Mammary epithelial cell (primary cell): ENCODE measurements at places on chromosomes 12 and 14.

DNA sequence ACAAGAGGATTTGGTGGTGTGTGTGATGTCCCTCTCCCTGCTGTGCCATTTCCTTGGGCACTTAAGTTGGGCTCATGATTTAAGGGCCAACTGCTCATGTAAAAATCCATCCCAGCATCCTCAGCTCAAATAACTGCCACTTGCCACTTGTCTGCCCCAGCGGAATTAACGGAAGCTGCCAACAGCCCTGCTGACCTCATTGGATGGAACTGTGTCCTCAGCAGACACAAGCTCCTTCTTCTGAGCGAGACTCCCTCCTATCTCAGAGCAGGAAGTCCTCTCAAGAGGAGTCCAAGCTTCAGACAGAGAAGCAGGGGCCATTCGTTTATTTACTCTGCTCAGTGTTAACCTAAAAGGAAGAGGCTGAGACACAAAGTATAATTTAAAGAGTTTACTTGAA is 29.6 kb upstream of the PRMT8 start:
- no peak for DNase-seq

DNA sequence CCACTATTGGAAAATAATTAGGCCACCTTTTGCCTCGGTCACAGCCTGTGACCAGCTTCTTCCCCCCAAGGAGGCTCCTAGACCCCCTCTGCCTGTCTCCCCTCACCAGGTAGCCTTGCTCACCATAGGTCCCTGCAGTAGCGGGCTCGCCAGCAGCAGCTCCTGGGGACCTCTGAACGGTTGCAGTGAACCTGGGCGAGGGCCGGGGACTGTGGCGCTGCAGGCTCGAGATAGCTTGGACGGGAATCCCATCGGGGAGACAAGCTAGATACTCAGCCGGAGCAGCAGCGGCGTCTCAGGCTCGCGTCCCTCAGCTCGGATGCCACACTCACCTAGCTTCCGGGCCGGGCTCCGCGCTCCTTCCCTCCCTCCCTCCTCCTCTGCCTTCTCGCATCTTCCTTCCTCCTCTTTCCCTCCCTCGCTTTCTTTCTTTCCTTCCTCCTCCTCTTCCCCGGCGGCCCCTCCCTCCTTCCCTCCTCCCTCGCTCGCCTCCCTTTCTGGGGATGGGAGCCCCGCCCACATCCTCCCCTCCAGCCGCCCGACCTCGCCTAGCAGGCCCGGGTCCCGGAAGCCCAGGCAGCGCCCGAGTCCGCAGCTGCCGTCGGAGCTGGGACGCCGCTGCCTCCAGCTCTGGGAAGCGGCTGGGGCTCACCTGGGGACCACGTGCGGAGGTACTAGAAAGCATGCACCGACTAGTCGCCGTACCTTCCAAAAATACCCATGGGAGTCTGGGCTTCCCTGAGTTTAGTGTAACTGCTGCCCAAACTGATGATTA is at the start of gene BMP4:
Gene BMP4, minus strand, starts transcription at position 399 of the 775 bp plus-strand sequence. CDS start 4,603 bp downstream, outside the sequence.
- no peak for DNase-seq

DNA sequence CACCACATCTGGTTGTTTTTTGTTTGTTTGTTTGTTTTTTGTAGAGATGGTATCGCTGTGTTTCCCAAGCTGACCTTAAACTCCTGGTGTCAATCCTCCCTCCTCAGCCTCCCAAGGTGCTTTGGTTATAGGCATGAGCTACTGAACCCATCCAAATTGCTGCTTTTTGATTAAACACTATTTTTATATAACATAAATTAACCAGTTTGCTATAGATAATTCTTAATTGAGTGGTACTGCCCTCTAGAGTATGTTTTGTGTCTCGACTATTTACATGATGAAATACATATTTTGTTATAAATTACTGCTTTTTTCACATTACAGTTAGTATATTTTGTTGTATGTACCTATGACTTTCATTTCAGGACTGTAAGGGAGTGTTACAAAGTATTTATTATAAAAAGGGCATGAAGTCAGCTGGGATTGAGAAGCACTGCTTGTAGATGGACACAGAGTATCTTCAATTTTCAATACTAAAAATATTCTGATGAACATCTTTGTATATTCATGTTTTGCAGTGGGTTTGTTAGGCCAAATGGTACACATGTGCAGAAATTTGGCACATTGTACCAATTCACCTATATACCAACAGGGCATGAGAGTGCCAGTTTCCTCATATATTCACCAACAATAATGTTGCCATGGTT is 14.9 kb upstream of the SCAF11 start:
- DNase-seq = no peak

GRCh38 chr12:130375296-130376287 is 37.9 kb downstream of the PIWIL1 start:
- no peak for DNase-seq

DNA sequence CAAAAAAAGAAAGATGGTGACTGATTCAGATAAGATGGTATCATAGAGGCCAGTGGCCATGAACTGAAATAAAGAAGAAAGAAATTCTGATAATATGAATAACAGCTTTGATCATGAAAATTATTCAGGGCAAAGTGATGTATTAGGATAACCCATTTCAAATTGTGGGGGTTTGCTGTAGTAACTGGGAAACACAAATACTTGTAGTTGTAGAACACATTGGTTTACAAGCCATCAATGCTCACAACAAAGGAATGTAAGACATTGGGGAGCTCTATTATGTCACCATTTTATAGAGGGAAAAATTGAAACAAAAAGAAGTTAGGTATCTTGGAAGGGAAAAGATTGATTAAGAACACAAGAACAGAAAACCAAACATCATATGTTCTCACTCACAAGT is 140.4 kb upstream of the FRMD6 start:
- no peak for DNase-seq

- DNase-seq = peak; percentile 84
Observed at GRCh38 chr12:52524241-52524897, 4.2 kb upstream of the KRT5 start.

- DNase-seq = no peak
Observed at GRCh38 chr14:61408498-61408897, 87.1 kb downstream of the PRKCH start.

- DNase-seq = no peak
Observed at GRCh38 chr12:5511256-5511643, 79.3 kb downstream of the NTF3 start.

DNA sequence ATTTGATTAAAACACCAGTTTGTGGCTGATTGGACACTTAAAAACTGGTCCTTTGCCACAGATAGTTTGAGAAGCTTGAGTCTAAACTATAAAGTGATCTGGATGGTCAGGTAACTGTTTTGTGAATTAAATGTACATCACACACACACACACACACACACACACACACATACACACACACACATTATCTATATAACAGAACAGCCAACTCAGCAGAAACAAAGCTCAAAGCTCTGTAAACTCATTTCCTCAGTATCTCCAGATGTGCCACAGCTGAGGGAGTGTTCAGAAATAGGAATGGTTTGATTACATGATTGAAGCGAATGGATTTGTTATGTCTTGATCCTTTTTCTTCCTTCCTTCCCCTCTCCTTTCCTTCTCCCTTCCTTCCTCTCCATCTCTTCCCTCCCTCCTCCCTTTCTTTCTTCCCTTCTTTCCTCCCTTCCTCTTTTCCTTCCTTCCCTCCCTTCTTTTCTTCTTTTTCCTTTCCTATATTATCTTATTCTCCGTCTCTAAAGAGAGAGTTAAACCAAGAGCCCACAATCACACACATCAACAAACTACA is 100.3 kb downstream of the LLPH start:
- DNase-seq = no peak

- no peak for DNase-seq
Observed at GRCh38 chr12:121232977-121233627, 23.2 kb downstream of the P2RX4 start.

GRCh38 chr12:91717804-91718203 is 427.8 kb downstream of the BTG1 start:
- DNase-seq = peak; percentile 21

- no peak for DNase-seq
Observed at GRCh38 chr14:63290741-63291430, 27.8 kb downstream of the GPHB5 start.

DNA sequence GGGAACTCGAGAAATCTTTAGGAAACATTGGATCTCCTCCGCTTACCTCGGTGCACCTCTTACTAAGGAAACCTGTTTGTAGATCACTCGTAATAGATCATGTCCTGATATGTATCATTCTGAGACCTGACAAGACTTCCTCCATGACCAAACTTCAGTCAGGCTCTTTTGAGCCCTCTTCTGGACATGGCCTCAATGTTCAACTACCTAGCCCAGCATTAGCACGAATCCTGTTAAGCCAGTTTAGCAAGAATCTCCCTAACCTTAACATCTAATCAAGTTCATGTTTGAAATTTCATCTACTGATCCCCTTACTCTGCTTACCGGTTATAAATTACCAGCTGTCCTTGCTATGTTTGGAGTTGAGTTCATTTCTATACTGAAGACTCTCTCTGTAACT is 713.9 kb upstream of the USP15 start:
- peak; percentile 57 for DNase-seq

DNA sequence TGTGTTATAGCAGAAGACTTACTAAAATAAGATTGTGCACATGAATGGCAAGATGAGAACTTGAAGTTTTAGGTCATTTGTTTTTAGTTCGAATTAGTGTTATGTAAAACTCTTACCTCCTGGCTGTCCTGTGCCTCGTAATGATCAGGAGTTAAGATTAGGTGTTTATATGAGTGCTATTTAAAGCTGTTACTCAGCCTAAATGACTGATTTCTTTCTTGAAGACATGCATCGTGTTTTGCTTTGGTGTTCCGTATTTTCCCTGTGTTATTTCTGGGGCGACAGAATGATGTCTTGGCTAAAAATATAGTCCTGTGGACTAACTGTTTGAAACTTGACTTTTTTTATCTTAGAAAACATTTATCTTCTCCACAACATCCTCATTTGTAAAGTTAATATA is 22.1 kb downstream of the SCYL2 start:
- DNase-seq = no peak

- no peak for DNase-seq
Observed at GRCh38 chr12:72315858-72316257, 43.7 kb downstream of the TRHDE start.

- DNase-seq = peak; percentile 90
Observed at GRCh38 chr12:49750027-49750995, 9.0 kb downstream of the TMBIM6 start.

DNA sequence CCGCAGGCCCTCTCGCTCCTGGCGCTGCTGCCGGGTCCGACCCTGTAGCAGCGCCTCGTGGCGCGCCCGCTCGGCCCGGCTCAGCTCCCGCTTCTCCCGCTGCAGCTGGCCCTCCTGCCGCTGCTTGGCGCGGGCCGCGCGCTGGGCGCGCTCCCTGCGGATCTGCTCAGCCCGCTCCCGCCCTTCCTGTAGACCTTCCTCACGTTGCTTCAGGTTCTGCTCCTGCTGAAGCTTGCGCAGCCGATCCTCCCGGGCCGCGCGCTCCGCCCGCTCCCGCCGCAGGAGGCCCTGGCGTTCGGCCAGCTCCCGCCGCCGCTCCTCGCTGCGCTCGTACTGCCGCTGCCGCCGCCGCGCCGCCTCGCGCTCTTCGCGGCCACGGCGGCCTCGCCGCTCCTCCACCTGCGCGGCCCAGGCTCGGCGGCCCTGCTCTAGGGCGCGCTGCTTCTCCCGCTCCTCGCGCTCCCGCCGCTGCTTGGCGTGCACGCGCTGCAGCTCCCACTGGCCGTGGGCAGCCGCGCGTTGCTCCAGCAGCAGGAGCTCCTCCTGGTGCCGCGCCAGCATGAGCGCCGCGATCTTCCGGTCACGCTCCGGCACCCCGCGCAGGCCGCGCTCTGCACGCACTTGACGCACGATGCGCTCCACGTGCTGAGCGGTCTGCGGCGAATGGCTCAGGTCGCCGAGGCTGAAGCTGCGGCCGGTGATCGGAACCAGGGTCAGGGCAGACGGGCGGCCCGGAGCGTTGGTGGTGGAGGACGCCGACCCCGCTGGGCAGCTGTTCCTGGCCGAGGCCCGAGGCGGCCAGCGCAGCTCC is 2.4 kb downstream of the CCDC177 start:
- DNase-seq = no peak

DNA sequence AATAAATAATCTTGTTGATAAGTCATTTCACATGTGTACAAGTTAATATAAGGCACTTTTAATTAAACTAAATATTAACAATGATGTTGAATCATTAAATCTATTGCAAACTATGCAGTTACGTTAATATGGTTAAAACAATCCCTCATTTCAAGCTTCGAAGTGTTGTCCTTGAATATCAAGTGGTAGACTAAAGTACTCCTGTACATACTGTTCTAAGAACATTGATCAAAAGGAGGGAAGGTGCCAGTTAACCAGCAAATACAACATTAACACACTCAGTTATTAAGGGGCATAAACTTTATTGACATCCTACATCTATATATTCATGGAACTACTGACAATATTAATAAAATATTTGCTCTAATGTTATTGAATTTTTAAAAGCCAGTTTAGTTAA is 8.7 kb downstream of the BCAT1 start:
- DNase-seq = no peak

GRCh38 chr12:125017801-125018200 is 24.4 kb downstream of the BRI3BP start:
- DNase-seq = no peak

DNA sequence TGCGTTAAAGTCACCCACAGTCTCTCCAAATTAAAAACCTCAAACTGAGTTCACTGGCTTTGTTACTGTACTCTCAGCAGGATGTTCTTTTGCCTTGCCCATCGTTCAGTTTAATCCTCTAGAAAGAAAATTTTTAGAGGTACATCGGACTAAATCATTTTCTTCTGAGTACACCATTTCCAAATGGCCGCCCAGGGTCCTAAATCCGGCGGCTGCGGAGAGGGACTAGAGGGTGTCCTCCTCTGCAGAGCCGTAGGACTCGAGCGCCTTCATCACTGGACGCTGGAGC is 1.4 kb downstream of the LIN7A start:
- DNase-seq = no peak
